HT1080 (cell line): ENCODE measurements at places on chromosomes 12 and 14. TPM values are rescaled to one million over a fixed set of nuclear protein-coding genes. Genes with fewer than 3 reads are reported as not detected.

The KCNMB4 gene
- 1.6 TPM in 2 replicates for total RNA-seq

The GARIN6 gene
- not detected in 2 replicates for total RNA-seq

The TMEM119 gene
- 0.03 and 0.23 TPM in 2 replicates for total RNA-seq

The POMT2 gene
- total RNA-seq, result 13.7 and 15.1 TPM in 2 replicates

The M6PR gene
- 428 and 528 TPM in 2 replicates for total RNA-seq

The IL31 gene
- not detected in 2 replicates for total RNA-seq

The TAS2R7 gene
- total RNA-seq, result not detected in 2 replicates

The EPYC gene
- total RNA-seq, result not detected in 2 replicates

The RAB15 gene
- total RNA-seq, result 16.4 and 22.3 TPM in 2 replicates

The RD3L gene
- not detected in 2 replicates for total RNA-seq

The PSMA6 gene
- total RNA-seq, result 343 and 354 TPM in 2 replicates

The CIPC gene
- total RNA-seq, result 10.4 and 12.9 TPM in 2 replicates

The HIGD1C gene
- total RNA-seq, result not detected in 2 replicates

The BDKRB1 gene
- total RNA-seq, result 0.43 TPM in 1 of 2 replicates, not detected in the other

The KIF26A gene
- 0.90 and 1.4 TPM in 2 replicates for total RNA-seq

The RAD9B gene
- total RNA-seq, result 0.23 and 0.43 TPM in 2 replicates

GRCh38 chr14:24071836-24072430, 571 bp downstream of the CPNE6 start:
- no peak for DNase-seq

DNA sequence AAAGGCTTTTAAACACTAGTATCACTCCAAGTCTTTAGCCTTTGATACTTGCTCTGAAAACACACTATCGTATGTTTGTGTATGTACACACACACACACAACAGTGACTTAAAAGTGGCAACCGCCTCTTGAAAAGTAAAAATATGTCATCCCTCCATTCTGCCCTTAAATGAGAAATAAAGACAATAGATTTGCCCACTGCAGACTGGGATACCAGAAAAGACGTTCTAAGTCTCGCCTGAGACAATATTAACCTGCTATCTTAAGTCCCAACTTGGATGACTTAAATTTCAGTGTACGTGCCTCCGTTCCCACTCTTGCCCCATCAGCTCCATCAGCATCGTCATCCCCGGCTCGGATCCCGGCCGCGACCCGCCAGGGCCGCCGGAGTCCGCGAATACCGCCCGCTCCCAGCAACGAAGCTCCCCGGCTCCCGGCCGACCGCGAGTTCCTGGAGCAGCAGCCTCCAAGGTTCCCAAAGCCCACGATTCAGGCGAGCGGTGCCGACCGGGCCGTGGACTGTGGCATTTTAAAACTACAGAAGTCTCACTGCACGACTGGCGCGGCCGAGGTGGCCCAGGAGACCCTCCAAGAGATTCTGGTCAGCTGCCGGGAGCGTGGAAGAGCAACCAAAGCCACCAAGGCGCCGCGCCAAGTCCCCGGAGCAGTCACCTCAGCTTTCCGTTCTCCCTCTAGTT, 2.8 kb upstream of the ARID2 start:
- no peak for DNase-seq

GRCh38 chr12:2286461-2287131, 233.8 kb downstream of the CACNA1C start:
- DNase-seq, result no peak

DNA sequence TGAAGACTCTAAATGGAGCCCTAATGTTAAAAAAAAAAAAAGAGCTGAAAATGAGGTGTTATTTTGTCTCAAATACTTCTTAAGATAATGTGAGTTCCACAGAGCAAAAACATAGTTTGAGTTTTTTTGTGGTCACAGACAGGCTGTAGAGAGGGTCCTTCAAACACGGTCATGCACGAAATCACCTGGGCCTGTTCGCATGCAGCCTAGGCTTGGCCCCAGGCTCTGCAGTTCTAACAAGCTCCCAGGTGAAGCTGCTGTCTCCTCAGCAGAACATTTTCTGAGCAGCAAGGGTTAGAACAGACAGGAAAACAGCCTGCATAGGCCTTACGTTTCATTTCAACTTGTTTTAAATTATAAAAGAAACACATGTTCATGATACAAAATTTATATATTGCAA, 65.4 kb upstream of the TBPL2 start:
- no peak for DNase-seq

GRCh38 chr14:50036637-50037036, 79.7 kb downstream of the VCPKMT start:
- DNase-seq, result no peak

- DNase-seq, result no peak
Observed at GRCh38 chr12:114821570-114821969, 137.6 kb upstream of the TBX3 start.

DNA sequence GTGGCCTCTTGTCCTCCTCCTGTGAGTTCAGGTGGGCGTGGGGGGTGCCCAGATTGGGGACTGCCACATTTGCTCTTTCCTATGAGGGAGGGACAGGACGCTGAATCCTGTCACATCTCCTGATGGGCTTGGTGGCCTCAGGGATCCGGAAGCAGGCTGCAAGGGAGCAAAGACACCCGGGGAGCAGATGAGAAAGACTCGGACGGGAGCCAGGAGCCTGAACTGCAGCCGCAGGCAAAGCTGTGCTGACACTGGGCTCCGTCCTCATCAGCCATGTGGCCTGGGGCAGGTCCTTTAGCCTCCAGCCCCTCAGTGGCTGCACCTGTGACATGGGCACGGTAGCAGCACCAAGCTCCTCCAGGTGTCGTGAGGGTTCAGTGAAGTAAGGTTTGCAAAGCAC, 40.8 kb upstream of the RFLNA start:
- DNase-seq, result no peak

GRCh38 chr14:100219126-100219785, 19.7 kb upstream of the YY1 start:
- DNase-seq, result no peak

- DNase-seq, result no peak
Observed at GRCh38 chr12:63998584-63998983, 154.1 kb downstream of the SRGAP1 start.

- DNase-seq, result peak; percentile 10
Observed at GRCh38 chr12:7650091-7650490, 15.6 kb downstream of the APOBEC1 start.

DNA sequence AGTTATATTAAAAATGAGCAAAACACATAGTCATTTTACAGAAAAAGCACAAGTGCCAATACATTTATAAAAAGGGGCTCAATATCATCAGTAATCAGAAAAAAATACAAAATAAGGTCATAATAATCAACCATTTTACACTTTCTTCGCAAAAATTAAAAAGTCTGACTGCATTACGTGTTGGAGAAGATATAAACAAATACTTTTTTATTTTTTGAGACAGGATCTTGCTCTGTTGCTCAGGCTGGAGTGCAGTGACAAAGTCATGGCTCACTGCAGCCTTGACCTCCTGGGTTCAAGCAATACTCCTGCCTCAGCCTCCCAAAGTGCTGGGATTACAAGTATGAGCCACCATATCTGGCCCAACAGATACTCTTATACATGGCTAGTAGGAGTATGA, 181.5 kb upstream of the DIO3 start:
- no peak for DNase-seq

- DNase-seq, result no peak
Observed at GRCh38 chr12:45651029-45651428, 78.5 kb upstream of the ARID2 start.

DNA sequence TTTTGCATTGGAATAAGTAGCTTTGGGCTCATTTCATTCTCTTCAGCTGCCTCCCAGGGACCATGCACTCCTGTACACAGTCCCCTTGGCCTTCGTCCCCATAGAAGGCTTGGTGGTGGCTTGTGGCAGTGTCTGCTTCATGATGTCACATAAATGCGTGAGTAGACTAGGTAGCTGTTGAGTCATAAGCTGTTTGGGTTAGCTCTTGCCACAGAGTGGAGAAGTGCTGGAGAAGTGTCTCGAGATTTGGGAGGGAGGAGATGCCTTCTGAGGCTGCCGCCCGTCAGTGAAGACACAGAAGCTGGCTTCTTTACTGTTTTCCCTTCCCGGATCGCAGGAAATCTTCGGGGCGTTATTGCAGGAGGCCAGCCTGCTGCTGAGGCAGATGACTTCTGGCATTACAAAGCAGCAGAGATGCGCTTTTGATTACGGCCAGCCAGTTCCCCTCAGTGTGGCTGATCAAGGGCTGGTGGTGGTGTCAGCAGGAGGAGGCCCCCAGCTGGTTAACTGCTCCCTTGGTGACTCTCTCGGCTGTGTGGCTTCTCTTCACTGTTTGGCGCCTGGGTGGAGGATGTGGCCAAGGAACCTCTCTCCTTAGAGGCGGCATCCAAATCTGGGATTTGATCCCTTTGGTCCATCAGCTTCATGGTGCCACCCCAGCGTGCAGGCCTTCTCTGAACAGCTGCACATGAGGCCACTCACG, 67.6 kb downstream of the AACS start:
- DNase-seq, result no peak

GRCh38 chr14:103427485-103428443, 42.5 kb downstream of the MARK3 start:
- DNase-seq, result peak; percentile 94

DNA sequence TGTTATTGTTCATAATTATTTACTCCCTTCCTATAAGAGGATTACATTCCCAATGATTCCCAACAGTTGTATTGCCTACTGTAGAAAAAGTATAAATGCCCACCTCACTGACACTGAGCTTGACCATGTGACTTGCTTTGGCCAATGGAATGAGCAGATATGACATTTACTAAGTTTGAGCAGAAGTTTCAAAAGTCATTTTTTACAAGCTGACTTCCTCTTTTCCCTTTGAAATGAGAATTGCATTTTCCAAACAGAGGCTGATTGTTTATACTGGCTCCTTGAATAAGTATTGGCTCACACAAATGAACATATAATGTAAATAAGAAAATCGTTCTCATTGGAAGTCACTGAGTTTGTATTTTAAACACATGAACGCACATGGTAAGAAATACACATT, 116.4 kb upstream of the LRFN5 start:
- no peak for DNase-seq

GRCh38 chr12:58396239-58396638, 454.9 kb downstream of the ATP23 start:
- no peak for DNase-seq
